AG08396 (cell line): ENCODE measurements at places on chromosomes 1 and 21.

DNA sequence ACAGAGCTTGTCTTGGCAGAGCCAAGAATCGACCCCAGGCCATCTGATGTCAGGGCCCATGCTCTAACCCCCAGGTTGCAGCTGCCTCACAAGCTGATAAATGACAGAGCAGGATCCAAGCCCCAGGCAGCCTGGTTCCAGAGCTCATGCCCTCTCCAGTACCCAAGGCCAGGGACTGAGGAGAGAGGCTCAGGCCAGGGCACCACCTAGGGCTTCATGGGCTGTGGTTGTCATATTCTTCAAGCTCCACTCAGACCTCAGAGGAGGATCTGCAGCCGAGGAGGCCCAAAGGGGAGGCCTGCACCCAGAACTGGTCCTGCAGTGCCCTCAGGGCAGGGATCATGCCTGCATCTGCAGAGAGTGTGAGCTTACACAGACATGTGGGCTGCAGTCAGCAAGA is 301.1 kb downstream of the MATN1 start:
- DNase-seq, result no peak

GRCh38 chr1:73813236-73813635 is 384.7 kb downstream of the LRRIQ3 start:
- DNase-seq, result no peak

DNA sequence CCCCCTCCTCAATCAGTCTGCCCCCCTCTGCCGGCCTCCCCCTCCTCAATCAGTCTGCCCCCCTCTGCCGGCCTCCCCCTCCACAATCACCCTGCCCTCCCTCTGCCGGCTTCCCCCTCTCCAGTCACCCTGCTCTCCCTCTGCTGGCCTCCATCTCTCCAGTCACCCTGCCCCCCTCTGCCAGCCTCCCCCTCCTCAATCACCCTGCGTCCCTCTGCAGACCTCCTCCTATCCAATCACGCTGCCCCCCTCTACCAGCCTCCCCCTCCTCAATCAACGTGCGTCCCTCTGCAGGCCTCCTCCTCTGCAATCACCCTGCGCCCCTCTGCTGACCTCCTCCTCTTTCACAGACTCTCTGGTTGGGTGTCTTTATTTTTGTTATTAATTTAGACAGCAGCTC is 11.5 kb upstream of the C1orf198 start:
- no peak for DNase-seq

DNA sequence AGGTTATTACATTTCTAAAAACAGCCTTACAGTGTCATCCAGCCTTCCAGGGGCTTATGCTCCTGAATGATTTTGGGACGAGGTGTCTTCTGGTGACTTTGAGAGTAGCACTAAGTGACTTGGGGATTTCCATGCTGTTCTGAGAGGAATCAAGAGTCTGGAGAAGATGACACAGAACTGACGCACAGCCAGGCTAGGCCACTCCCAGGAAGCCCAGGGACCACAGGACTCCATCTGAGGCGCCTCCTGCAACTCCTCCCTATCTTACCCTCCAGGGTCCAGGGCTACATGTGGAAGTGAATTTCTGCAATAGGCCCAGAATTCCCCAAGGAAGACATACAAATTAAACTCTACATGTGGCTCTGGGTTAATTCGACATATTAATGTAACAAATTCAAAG is 92.5 kb downstream of the SLC25A24 start:
- peak; percentile 43 for DNase-seq

DNA sequence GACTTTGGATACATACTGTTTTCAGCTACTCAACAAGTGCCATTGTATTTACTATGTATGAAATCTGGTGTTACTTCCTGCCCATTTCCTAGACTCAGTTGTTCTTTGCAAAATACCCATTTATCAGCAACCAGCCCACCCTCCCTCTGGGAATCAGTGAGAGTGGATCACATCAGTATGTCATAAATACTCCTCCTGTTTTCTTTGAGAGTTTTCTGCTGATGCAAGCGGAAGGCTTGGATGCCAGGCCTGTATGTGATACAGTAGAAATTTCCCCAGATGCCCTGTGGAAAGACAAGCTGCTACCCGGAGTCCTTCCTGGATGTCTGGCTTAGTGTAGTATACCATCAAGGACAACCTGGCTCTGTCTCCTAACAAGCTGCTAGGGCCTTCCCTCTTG is 2.4 kb upstream of the PTPRC start:
- DNase-seq, result no peak

- no peak for DNase-seq
Observed at GRCh38 chr1:234713859-234714258, 103.9 kb upstream of the IRF2BP2 start.

- peak; percentile 73 for DNase-seq
Observed at GRCh38 chr1:44609412-44609767, 64.9 kb downstream of the TMEM53 start.

- DNase-seq, result no peak
Observed at GRCh38 chr1:197725044-197725443, 50.2 kb downstream of the DENND1B start.
